ENCODE measurements at places on chromosomes 2 and 18.

DNA sequence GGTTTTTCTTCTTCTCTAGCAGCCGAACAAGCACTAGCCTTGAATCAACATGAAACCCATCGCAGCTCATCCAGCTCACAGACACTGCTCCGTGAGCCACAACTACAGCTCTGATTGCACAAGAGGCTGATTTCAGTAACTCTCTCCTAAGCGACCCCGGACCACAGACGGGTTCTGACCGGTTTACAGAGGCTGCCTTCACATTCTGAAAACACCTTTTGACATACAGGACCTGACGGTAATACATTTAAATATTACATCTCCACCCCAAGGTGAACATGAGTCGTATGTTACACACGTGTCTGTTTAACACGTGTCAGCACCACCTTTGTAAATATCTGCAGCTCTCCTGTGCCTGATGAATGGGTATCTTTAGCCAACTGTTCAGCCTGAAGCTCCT lies 120.7 kb downstream of the TMEM18 start:
- DNase-seq, result no peak

DNA sequence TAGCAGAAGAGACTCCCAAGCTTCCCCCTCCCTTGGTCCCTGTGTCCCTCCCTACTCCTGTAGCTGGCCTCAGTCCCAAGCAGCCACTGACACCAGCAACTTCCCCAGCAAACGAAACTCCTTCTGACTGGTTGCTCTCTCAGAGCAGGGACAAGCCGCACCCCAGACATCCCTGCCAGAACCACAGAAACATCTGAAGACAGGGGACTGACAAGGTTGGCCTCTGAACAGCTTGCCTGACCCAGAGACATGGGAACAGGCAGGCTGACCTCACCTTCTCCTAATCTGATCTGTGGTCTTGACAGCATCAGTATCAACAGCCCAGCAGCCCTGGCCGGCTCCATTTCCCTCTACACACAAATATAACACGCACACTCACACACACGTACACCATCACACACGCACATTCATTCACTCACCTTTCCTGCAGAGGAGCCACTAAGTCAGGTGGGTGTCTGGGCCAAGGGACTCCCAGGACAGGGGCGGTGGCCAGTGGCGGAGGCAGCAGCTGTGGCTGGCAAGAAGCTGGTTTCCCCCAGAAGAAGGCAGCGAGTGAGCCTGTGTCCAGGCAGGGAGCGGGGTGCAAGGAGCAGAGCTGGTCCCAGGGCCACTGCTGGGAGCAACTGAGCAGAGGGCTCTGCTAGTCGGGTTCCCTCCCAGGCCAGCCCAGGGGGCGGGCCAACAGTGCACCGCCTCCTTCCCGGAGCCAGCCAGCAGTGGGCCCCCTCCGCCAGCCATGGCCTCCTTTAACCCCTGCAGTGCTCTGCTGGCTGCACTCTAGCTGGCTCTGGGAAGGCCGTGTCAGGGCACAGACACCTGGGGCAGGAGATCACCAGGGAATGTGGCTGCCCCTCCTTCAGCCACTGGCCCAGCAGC lies 59.1 kb downstream of the TNS1 start:
- DNase-seq, result no peak

DNA sequence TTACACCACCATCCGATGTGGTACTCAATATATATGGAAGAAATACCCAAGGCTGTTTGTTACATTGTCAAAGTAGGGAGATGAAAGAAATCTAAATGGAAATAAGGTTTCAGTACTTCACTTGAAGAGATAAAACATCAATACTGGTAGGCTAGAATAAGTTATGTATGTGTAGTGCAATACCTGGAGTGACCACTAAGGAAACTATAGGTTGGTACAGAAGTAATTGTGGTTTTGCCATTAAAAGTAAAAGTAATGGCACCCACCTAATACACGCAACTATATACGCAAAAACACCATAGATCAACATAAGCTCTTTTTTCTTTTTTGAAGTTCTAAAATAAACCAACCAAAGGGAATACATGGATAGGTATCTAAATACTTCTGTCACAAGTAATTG lies 143.2 kb upstream of the KYNU start:
- no peak for DNase-seq

DNA sequence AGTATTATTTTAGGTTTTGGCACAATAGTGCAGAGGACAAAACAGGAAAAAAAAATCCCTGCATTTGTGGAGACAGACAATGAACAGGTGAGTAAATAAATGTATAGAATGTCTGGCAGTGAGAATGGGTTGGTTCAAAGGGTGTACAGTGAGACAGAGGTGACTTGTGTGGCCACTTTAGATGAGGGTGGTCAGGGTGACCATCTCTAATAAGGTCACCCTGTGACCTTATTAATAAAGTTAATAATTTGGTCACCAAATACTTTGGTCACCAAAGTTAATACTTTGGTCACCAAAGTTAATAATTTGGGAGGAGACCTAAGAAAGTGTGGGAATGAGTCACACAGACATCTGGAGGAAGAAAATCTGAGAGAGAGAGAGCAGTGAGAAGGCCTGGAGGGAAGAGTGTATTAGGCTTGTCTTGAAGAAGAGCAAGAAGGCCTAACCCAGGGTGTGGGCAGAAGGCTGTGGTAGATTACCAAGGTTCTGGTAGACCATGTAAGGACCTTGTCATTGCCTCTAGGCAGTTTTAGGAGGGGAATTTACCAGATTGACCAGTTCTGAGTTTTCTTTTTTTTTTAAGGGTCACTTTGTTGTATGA lies 1368.4 kb upstream of the CELF4 start:
- DNase-seq, result no peak

DNA sequence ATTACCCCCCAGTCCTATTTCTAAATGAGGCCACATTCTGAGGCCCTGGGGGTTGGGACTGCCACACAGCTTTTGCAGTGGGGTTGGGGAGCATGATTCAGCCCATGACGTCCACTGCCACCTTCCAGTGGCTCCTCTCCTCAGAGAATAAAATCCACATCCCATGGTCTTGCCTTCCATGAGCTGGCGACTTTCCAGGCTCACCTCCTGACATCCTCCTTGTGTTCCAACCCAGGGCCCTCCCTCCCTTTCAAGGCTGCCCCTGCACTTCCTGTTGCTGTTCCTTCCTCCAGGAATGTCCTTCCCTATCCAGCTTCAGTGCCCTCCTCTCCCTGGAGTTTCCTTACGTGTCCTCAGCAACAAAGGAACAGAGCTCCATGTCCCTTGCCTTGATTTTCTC lies 187.3 kb upstream of the ID2 start:
- no peak for DNase-seq

- no peak for DNase-seq
Measured at GRCh38 chr2:26318950-26319349, 27.0 kb upstream of the SELENOI start.

DNA sequence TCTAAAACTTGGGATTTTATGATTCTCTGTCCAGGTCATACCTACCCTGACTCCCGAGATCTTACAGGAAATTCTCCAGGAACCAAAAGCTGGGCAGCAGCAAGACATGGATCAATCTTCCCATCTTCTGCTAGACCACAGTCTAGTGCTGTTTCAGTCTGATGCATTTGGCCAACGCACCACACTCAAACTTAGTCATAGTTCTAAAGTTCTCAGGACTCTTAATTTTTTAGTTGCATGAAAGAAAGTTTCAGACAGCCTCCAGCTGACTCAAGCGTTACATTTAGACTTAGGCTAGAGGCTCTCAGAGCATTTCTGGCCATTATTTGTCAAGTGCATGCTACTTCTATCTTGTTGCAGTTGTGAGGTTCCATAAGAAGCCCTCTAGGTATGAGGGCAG lies 230.1 kb upstream of the CCDC150 start:
- DNase-seq, result no peak

DNA sequence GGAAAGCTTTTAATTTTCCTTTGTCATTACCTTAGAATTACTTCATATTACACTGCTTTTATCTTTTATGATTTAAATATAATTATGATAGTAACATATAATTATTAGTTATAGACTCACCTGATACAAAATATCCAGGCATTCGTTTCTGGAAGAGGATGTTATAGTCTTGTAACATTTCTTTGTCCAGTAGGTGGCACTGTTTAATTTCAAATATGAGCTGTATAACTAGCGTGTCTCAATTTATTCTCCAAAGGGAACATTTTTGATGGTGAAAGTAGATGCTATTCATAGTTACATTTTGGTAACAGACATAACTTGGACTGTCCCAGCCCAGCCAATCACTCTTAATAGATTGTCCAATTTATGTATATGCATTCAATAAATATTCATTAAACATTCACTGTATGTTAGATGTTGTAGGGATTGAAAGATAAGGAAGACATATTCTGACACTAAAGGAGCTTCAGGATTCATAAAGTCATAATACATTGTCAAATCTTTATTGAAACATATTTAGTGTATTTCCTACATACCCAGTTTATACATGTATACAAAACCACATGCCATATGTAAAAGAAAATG lies 19.2 kb downstream of the DAW1 start:
- DNase-seq, result no peak

DNA sequence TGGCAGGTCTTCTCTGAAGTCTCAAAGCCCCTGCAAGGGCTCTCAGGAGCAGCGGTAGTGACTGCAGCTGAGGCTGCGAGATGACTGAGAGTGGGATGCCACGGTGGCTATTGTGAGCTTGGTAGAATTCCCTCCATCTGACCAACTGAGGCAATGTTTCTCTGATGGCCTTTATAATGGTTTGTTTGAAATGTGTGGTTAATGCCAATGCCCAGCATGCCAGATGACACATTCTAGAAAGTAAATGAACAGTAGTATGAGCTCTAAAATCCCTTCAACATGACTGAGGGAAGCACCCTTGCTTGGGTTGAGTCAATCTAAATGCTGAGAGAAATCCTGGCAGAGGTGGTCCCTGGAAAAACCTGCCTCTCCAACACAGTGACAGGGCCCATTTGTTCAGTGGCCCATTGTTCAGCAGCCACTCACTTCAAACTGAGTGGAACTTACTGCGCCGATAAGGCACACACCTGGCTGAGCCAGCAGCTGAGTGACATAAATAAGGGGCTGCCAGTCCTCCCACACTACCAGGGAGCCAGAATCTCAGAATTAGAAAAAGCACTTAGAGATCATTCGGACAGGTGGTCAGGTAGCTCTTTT lies 31.7 kb downstream of the SULT1C2 start:
- DNase-seq, result no peak

DNA sequence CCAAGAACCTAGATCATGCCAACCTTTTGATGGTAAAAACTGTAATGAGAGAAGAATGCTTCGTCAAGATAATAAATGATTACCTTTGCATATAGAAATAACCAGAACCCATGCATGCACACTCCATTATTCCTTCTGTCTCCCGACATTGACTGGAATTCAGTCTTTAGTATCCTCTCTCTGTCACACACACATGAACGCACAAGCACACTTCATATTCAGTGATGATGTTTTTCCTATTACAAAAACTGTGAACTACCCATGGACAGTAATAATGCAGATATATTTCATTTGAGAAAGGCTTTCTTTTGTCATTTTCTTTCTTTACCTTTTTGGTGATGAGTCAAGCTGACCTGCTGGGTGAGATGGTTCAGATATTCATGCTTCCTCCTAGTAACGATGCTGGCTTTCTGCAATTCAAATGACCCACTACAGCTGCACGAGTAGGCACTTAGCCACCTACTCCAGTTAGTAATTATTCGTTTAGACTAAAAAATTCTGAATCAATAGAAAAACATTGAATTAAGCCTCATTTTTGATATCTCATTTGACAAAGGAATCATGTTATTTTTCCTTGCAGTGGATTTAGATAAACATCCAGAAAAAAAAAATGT lies 382.2 kb downstream of the TGIF1 start:
- no peak for DNase-seq

DNA sequence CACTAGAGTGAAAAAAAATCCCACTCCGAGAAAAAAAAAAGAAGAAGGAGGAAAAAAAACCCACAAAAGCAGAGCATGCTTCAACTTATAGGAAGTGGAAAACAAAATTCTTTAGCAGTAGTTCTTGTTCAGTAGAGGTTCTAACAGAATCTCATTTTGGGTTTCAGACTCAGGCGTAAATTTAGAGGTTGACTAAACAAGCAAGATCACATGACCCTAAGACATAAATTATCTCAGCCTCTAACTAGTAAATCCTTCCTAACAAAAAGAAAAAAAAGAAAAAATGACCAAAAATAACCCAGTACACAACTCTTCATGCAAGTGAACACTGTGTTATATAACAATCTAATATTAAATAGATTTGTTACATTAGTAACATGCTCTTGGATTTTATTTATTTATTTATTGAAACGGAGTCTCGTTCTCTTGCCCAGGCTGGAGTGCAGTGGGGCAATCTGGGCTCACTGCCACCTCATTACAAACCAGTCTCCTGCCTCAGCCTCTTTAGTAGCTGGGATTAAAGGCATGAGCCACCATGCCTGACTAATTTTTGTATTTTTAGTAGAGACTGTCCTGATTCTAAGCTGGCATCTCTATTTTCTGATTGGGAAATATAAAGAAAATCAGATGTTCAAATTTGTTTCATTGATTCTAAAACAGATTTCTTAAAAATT lies 35.4 kb downstream of the PPP4R3B start:
- no peak for DNase-seq

Data from activated T-helper 1 cell treated with anti-CD3 and anti-CD28 coated beads, Interleukin-2, amount 50 U/mL, for 16 hours (primary cell).